Peyer's patch (tissue), 4 donors: ENCODE measurements at places on chromosomes 4 and X. TPM values are rescaled to one million over a fixed set of nuclear protein-coding genes. Genes with fewer than 3 reads are reported as not detected.

DNA sequence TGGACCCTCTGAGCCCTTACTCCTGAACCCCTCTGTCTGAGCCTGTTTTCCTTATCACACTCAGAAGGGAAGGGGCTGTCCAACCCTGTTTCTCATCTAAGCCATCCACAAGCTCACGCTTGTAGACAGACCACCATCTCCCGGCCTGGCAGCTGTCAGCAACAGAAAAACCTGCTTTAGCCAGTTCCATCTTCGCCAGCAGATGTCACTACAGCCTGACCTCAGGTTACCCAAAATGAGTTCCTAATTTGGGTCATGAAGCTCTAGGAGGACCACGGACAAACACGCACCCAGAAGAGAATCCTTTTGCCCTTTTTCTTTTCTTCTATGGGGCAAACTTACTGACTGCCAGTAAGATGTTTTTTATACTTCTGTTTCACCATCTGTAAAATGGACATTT is 445.4 kb downstream of the BCOR start:
- no peaks in the 10 kb centered on the region for H3K4me1 ChIP-seq

- H3K27me3 ChIP-seq, result no peaks in the 10 kb centered on the region
- no peaks in the 10 kb centered on the region for H3K4me1 ChIP-seq
- no peak overlapping the region for H3K27ac ChIP-seq
- DNase-seq, result no peak
These were observed 436.4 kb downstream of the BCOR start for GRCh38 chrX:39661116-39661907.

GRCh38 chrX:63128509-63128908 is 222.6 kb downstream of the SPIN4 start:
- H3K4me1 ChIP-seq, result no peaks in the 10 kb centered on the region
- H3K36me3 ChIP-seq, result no peaks in the 10 kb centered on the region
- no peak overlapping the region for H3K4me3 ChIP-seq
- no peak overlapping the region for H3K27ac ChIP-seq
- H3K27me3 ChIP-seq, result no peaks in the 10 kb centered on the region

DNA sequence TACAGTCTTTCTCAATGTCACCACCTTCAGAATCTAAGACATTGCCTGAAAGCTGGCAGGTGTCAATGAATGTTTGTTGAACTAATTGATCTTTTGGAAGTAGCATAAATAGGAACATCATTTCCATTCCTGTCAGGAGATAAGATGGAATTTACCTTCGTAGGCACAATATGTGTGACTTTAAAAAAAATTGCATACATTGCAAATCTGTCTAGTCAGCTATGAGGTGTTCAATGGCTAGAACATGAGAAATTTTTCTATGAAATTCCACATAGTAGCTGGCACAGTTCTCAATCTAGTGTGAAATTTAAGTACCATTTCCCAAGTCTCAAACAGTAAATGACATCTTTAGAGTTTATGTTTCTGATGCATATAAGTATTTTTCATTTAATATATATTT is 10.3 kb downstream of the PAGE2 start:
- H3K27ac ChIP-seq, result no peak overlapping the region
- no peak for DNase-seq
- H3K4me1 ChIP-seq, result no peaks in the 10 kb centered on the region
- H3K4me3 ChIP-seq, result no peak overlapping the region

GRCh38 chrX:13009273-13009672 is 34.4 kb downstream of the TMSB4X start:
- H3K4me3 ChIP-seq, result no peak overlapping the region
- peak overlapping the region; percentile 4 for H3K27ac ChIP-seq
- no peaks in the 10 kb centered on the region for H3K36me3 ChIP-seq
- H3K4me1 ChIP-seq, result no peaks in the 10 kb centered on the region

- H3K27ac ChIP-seq, result no peak overlapping the region
- no peaks in the 10 kb centered on the region for H3K36me3 ChIP-seq
- no peak overlapping the region for H3K4me3 ChIP-seq
- H3K4me1 ChIP-seq, result no peaks in the 10 kb centered on the region
- no peaks in the 10 kb centered on the region for H3K27me3 ChIP-seq
These were observed 205.9 kb downstream of the TLL1 start for GRCh38 chr4:166078955-166079354.

DNA sequence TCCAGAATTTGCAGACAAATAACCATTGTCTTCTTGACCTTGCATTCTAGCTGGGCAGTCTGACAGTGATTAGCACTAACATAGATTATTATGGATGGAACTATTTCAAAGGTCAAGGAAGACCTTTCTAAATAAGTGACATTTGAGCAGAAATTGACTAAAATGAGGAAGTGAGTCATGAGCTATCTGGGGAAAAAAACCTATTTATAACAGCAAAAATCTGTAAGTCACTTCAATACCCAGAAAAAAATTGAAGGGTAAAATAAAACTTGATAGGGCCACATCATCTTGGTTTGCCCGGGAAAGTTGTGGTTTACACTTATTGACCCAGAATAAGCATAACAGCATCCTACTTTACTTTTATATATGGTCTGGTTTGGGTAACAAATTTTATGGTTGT is 414.6 kb upstream of the HS3ST1 start:
- no peaks in the 10 kb centered on the region for H3K27me3 ChIP-seq
- H3K4me3 ChIP-seq, result no peak overlapping the region
- no peak overlapping the region for H3K27ac ChIP-seq
- DNase-seq, result no peak
- no peaks in the 10 kb centered on the region for H3K36me3 ChIP-seq

Gene DIPK2B
- total RNA-seq, result 1.8 TPM

Gene ARHGAP6
- 5.9 TPM for total RNA-seq

DNA sequence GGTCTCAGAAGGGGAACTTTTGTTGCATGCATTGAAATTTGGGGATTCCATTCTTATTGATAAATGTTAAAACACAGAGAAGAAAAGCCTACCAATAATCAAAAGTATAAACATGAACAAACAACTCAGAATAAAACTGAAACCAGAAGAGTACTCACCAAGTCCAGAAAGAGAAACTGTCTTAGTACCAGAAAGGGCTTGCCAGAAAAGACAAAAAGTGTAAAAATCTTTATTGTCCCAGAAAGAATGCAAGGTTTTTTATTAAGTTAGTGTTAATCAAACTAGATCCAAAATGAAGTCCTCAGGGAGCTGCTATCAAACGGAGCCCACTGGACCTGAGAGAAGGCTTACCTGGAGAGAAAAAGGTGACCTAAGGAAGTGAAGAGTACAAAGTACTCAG is 897.5 kb downstream of the PCDH7 start:
- H3K27me3 ChIP-seq, result no peaks in the 10 kb centered on the region
- no peak overlapping the region for H3K27ac ChIP-seq
- no peak for DNase-seq

Gene RAB9B
- total RNA-seq, result not detected

DNA sequence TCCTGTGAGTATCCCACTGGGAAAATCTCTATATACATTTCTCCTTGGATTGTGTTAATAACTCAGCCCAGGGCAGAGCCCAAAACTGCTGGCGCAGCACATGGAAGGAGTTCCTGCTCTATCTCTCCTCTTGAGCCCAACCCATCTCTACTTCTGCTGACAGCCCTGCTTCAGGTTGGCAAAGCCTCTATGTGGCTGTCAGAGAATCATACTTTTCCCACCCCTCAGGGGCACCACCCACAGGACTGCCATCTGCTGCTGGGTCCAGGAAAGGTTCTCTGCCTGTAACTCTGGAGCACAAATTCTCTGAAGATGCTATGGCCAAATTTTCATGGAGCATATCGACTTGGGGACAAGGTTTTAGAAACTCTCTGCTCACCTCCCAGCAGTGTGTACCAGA is 278.5 kb upstream of the EMCN start:
- no peak overlapping the region for H3K27ac ChIP-seq
- H3K4me3 ChIP-seq, result no peak overlapping the region
- H3K27me3 ChIP-seq, result no peaks in the 10 kb centered on the region
- H3K36me3 ChIP-seq, result no peaks in the 10 kb centered on the region

GRCh38 chrX:129647418-129648410 is 7.0 kb downstream of the APLN start:
- no peak overlapping the region for H3K4me3 ChIP-seq
- H3K36me3 ChIP-seq, result no peaks in the 10 kb centered on the region
- H3K27me3 ChIP-seq, result no peaks in the 10 kb centered on the region
- DNase-seq, result no peak

Gene BMPR1B
- not detected for total RNA-seq

GRCh38 chrX:12910423-12911121 is 4.2 kb downstream of the TLR8 start:
- no peaks in the 10 kb centered on the region for H3K27me3 ChIP-seq
- H3K4me1 ChIP-seq, result no peaks in the 10 kb centered on the region
- no peak overlapping the region for H3K4me3 ChIP-seq
- no peaks in the 10 kb centered on the region for H3K36me3 ChIP-seq
- DNase-seq, result no peak

Gene GRIA3
- total RNA-seq, result 12.4 TPM

Gene SMIM10L2A
- not detected for total RNA-seq

DNA sequence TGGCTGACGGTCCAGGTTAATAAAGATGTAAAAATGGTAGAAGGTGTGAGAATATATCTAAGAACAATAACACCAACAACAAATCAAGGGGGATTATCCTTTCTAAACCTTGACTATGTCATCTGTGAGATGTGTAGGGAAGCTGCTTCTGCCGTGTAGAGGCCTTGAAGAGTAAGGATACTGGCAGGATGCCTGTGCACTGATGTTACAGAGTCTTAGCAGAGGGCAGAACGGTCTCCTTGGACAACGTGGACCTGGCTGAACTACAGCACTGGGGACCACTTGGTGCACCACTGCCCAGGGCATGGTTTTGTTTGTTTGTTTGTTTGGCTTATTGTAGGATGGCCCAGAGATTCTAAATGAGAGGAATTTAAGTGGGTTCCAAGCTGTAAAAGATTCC is 33.5 kb downstream of the GPAT3 start:
- H3K36me3 ChIP-seq, result no peaks in the 10 kb centered on the region
- peaks cover 10% of the 10 kb centered on the region for H3K4me1 ChIP-seq

Gene MAGEE2
- total RNA-seq, result not detected

DNA sequence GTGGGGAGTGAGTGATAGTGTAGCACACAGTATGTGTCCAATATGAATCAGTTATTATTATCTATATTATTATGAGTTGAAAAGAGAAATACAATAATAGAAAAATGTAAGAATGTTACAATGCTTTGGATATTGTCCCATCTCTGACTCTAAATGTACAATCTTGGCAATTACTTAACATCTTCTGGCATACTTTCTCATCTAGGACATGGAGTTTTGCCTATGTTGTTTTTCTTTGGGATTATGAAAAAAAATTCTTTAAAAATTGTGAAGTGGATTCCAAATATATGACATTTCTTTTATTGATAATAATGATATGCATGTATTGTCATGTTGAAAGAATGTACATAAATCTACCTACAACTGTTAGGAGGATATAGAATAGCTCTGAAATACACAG is 84.1 kb downstream of the TBCK start:
- H3K4me3 ChIP-seq, result no peak overlapping the region
- H3K27ac ChIP-seq, result no peak overlapping the region
- H3K27me3 ChIP-seq, result no peaks in the 10 kb centered on the region
- no peaks in the 10 kb centered on the region for H3K36me3 ChIP-seq
- H3K4me1 ChIP-seq, result no peaks in the 10 kb centered on the region

Gene FATE1
- not detected for total RNA-seq
